ENCODE measurements at places on chromosomes 7 and 10.

DNA sequence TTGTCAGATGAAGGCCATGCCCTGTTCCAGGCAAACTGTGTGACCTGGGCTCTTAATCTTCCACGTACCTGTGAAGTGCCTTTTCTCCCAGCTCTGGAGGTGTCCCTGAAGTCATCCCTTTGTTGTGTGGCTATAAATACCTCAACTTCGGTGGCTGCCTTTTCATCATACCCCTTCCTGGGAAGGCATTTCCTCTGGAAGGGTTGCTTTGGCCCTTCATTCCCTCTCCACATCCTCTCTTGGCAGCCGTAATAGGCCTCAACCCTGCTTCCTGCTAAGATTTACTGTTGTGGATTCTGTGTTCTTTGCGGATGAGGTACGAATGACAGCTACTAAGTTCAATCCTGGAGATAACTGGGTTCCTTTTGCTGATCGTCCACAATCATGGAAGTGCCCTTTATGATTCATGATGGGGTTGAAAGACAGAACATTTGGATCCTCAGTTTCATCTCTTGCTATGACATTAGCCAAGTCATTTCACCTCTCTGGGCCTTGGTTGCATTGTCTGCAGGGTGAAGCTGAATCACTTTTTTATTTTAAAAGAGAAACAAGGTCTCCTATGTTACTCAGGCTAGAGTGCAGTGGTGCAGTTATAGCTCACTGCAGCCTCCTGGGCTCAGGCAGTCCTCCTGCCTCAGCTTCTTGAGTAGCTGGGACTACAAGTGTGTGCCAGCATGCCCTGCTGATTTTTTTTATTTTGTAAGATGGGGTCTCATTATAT is 23.6 kb downstream of the FKBP6 start:
- no peak overlapping the region for H3K4me3 ChIP-seq
- no peaks in the 10 kb centered on the region for H3K36me3 ChIP-seq
- no peak for DNase-seq
- no peaks in the 10 kb centered on the region for H3K27me3 ChIP-seq
- peak overlapping the region; percentile 78 for H3K27ac ChIP-seq
- peaks cover 29% of the 10 kb centered on the region for H3K4me1 ChIP-seq

DNA sequence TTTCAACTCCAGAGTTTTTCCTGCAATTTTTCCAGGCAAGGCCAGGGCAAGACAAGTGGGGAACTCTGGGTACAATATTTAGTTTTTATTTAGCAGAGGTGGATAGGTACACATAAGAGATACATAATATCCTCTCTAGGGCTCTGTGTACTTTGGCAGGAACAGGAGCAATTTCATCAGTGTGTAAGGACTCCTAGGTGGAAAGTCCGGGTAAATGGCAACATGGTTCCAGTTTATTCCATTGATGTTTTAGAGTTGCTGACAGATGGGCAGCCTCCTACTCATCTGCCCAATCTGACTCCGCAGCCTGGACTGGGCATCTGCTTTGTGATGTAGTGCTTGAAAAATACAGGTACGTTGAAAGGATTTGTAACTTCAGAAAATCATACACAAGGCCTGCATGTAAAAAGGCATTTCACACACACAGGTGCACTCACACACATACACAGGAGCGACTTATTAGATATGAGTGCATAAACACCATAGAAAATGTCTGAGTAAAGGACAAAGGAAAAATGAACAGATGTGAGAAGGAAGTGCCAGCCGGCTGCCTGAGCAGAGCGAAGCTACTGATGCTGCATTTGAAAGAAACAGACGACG is 5.7 kb downstream of the PON1 start:
- no peaks in the 10 kb centered on the region for H3K4me1 ChIP-seq
- no peak overlapping the region for H3K4me3 ChIP-seq
- H3K27ac ChIP-seq, result no peak overlapping the region
- H3K36me3 ChIP-seq, result no peaks in the 10 kb centered on the region

DNA sequence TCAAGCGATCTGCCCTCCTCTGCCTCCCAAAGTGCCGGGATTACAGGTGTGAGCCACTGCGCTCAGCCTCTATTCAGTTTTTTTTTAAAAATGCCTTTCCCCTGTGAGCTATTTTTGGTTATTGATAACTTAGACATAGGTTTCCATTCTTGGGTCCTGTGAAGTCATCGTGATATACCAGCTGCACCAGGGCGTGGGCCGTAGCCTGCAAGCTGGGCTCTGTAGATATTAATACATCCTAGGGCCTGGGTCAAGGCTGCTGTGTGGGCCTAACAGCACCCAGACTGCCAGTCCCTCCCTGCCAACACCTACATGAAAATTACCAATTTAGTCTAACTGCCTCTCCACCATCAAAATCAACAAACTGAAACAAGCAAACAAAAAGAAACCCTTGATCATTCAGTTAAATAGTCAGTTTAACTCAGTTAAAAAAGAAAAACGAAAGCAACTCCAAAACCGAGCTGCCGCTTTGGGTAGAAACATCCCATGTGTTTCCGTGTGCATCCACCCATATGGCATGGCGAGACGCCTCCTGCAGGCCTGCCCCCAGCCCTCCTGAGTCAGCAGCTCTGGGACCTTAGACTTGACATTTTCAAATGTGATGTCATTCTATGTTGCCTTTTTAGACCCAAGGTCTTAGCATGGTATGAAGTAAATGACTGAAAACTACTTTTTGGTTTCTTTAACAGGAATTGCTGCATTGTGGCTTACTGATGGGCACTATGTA is 330.2 kb downstream of the GLRX3 start:
- no peak for DNase-seq
- H3K27ac ChIP-seq, result no peak overlapping the region
- no peak overlapping the region for H3K4me3 ChIP-seq

- H3K27me3 ChIP-seq, result no peaks in the 10 kb centered on the region
- peaks cover 15% of the 10 kb centered on the region for H3K36me3 ChIP-seq
- no peak overlapping the region for H3K27ac ChIP-seq
Measured at GRCh38 chr7:5689118-5689517, 92.3 kb downstream of the RNF216 start.

- H3K36me3 ChIP-seq, result no peaks in the 10 kb centered on the region
- H3K27ac ChIP-seq, result no peak overlapping the region
- H3K4me3 ChIP-seq, result no peak overlapping the region
- DNase-seq, result peak; percentile 65
- no peaks in the 10 kb centered on the region for H3K4me1 ChIP-seq
Measured at GRCh38 chr7:68865351-68866199, 732.7 kb upstream of the AUTS2 start.

- H3K4me3 ChIP-seq, result no peak overlapping the region
- H3K27me3 ChIP-seq, result no peaks in the 10 kb centered on the region
- H3K4me1 ChIP-seq, result peaks cover 3% of the 10 kb centered on the region
- H3K36me3 ChIP-seq, result no peaks in the 10 kb centered on the region
- H3K27ac ChIP-seq, result no peak overlapping the region
- peak; percentile 39 for DNase-seq
Measured at GRCh38 chr10:77301305-77301730, 336.3 kb downstream of the KCNMA1 start.

- DNase-seq, result no peak
- H3K36me3 ChIP-seq, result no peaks in the 10 kb centered on the region
- no peak overlapping the region for H3K27ac ChIP-seq
- H3K27me3 ChIP-seq, result no peaks in the 10 kb centered on the region
- H3K4me1 ChIP-seq, result no peaks in the 10 kb centered on the region
Measured at GRCh38 chr7:95577137-95577536, 19.2 kb downstream of the PDK4 start.
